ENCODE measurements at places on chromosomes 1 and 21. TPM values are rescaled to one million over a fixed set of nuclear protein-coding genes. Genes with fewer than 3 reads are reported as not detected.
A peak's percentile ranks its signal among the peaks of the same experiment; 100 is the strongest.

OR2M3 gene
- total RNA-seq = 0.04 TPM

AGO4 gene
- total RNA-seq = 24.9 TPM

TRIM58 gene
- total RNA-seq = 22.9 TPM

PADI4 gene
- total RNA-seq = 3.8 TPM

KLF17 gene
- not detected for total RNA-seq

PTCH2 gene
- total RNA-seq = 31.2 TPM

AADACL4 gene
- total RNA-seq = not detected

CNR2 gene
- 0.09 TPM for total RNA-seq

MANEAL gene
- total RNA-seq = 2.3 TPM

ST6GALNAC5 gene
- 20.0 TPM for total RNA-seq

THEM5 gene
- not detected for total RNA-seq

MRPS15 gene
- 41.5 TPM for total RNA-seq

S1PR1 gene
- total RNA-seq = 64.7 TPM

NLRP3 gene
- 6.6 TPM for total RNA-seq

AK4 gene
- 27.6 TPM for total RNA-seq

TEDDM1 gene
- total RNA-seq = not detected

DNA sequence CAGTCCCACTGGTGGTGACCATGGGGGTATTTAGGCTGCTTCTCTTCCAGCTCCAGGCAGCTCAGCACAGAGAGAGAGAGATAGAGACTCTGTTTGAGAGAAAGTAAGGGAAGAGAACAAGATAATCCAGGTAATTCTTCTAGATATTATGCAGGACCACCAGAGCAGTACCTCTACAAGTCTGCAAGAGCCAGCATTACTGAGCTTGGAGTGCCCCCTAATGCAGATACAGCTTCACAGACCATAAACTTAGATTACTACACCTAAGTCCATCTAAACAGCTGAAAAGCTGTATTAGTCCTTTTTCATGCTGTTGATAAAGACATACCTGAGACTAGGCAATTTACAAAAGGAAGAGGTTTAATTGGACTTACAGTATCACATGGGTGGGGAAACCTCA is 570.3 kb downstream of the LRRIQ3 start:
- DNase-seq = no peak

DNA sequence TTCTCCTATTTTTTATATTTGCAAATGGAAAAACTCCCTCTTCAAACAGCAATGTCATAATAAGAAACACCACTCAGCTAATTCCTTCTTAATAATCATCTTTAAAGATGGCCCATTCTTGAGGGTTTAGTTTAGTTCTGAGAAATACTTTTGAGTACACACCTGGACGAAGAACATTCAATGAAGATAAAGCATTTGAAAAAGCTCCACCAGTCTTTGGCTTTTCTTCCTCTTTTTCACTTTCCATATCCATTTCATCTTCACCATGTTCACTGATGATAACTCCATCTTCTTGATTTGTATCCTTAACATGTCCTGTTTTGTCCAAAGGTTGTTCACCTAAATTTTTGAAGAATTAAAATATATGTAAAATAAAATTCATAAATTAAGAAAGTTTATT is 7.4 kb downstream of the PAXBP1 start:
- no peak for DNase-seq

GRCh38 chr21:40684726-40685125 is 162.2 kb downstream of the DSCAM start:
- no peak for DNase-seq

DNA sequence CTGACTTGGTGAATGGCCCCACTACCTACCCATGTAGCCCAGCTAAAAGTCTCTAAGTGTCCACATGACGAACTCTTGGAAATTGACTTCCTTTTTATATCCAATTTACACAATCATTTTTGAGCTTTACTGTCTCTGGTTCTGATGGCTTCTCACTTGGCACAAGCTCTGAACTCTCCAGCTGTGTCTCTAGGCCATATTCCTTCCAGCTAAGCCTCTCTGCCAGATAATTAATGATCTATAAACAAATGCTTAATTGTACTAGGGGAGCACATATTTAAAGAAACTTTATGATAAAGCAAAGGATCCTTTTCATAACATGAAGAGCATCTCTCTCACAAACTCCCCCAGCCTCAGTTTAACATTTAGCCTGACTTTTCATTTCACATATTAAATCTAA is 16.3 kb upstream of the BEND5 start:
- DNase-seq = no peak

- DNase-seq = no peak
Measured at GRCh38 chr1:245001252-245001651, 136.9 kb upstream of the HNRNPU start.

DNA sequence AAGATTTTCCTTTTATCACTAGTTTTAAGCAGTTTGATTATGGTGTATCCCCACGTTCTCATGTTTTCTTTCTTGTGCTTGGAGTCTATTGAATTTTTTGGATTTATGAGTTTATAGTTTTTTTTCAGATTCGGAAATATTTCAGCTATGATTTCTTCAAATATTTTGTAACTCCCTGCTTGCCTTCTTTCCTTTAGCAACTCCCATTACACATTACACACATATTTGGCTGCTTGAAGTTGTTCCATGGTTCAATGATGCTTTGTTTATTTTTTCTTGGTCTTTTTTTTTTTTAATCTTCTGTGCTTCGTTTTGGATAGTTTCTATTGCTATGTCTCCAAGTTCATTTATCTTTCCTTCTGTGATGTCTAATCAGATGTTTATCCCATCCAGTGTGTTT is 48.5 kb upstream of the WARS2 start:
- no peak for DNase-seq

DNA sequence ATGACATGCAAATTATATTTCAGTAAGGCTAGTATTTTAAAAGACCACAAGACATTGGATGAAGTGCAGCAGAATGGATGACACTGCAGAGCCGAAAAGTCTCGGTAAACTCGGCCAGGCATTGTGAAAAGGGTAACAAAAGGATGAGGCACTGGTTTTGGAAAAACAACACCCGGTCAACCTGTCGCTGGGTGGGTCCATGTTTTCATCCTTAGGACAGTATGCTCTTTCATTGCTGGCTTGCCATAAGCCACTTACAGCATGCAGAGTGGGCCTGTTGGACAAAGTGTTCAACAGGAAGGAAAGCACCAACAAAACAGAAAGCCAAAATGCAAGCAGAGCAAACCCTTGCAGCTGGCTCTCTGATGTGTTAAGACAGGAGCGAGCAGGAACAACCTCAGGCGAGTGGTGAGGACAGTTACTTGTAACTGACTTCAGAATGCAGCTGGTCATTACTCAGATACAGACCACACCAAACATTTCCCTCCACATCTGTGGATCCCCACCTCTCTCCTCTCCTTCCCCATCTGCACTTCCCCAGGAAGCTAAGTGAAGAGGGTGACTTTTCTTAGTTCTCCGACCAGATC is 2.9 kb upstream of the RCAN1 start:
- no peak for DNase-seq

- DNase-seq = no peak
Measured at GRCh38 chr1:110255392-110255787, 45.3 kb downstream of the KCNC4 start.

- peak; percentile 72 for DNase-seq
Measured at GRCh38 chr1:159922511-159923202, 2.6 kb downstream of the TAGLN2 start.

- DNase-seq = no peak
Measured at GRCh38 chr1:14598007-14598497, 433 bp upstream of the KAZN start.

DNA sequence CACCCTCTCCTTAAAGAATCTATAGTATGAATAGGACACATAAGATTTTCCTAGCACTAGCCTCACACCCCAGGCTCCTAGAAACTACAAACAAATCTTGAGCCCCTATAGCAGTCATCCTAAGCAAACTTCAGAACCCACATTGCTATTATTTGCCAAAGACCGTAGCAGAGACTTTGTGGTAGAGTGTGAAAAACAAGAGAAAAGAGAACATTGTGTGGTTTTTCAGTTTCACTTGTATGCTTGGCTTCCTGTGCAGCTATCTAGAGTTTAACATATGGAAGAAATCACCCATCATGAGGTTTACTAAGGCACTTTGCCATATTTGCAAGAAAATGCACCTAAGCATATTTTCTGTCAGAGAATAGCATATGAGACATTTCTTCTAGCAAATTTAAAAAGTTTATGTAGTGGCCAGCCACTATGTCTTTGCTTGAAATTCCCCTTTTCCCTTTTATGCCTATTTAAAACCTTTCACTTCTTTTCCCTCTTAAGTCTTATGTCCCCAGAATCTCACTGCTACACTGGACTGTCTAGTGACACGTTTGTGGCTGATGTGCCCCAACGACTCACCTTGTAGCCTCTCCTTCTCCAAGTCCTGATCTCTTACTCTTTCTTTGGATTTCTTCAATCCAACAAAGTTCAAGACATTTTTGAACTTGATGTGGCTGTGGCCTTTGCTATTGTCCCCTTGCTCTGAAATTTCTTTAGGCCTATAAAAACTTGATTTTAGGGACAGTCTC is 25.6 kb downstream of the CCDC190 start:
- DNase-seq = no peak

GRCh38 chr1:218294546-218294945 is 9.5 kb downstream of the RRP15 start:
- DNase-seq = no peak

DNA sequence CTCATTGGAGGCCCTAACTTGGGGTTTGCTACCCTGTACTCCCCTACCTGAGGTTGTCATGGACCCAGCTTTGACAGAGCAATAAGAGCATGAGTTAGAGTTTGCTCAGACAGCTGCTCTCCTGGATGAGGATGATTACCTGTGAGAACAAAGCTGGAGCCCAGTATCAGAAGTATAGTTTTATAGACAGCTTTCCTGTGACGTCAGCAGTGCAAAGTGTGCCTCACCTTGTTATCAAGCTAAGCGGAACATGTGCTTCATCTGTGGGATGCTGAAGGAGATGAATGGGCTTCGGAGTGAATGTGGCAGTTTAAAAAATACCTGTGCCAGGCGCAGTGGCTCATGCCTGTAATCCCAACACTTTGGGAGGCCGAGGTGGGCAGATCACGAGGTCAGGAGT is 5.4 kb upstream of the WDR47 start:
- DNase-seq = no peak

DNA sequence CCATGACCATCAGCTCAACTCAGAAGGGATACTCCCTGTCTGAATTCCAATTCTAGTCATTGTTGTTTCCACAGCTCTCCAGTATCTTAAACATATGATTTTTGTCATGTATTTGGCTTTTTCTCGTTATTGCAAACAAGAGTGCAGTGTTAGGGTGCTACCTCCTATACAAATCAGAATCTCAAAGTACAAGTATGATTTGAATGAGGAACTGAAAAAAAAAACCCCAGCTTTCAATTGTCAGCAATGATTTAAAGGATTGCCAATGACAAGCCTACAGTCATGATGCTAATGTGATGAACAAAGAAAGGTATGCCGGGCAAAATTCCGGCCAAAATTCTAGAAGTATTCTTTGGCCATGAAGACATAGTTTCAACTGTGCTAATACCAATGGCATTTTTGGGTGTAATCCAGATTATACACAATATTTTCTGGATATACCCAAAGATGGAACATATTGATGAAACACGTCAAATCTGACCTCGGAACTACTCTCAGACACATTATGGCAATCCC is 14.9 kb downstream of the TMEM35B start:
- DNase-seq = no peak

DNA sequence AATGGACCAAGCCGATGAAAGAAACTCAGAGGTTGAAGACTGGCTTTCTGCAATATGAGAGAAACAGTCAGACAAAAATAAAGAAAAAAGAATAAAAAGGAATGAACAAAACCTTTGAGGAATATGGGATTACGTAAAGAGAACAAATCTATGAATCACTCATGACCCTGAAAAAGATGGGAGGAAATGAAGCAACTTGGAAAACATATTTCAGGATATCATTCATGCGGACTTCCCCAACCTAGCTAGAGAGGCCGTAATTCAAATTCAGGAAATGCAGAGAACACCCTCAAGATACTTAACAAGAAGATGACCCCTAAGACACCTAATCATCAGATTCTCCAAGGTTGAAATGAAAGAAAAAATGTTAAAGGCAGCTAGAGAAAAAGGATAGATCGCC is 705.3 kb upstream of the CHRM3 start:
- DNase-seq = no peak

- DNase-seq = no peak
Measured at GRCh38 chr21:44993321-44994046, 53.7 kb downstream of the SLX9 start.

DNA sequence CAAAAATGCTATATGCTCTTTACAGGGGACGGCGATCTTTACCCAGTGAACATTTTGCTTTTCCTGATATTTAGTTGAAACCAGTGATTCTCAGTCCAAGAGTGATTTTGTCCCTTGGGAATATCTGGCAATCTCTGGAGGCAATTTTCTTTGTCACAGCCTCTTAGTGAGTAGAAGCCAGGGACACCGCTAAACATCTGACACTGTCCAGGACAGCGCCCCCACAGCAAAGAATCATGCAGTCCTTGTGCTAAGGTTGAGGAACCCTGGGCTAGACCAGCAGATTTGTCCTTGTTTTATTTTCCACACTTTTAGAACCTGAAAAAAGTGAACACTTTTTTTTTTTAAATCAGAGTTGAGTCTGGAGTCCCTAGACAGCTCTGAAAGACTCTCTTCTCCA is 13.1 kb downstream of the EVA1C start:
- no peak for DNase-seq

- no peak for DNase-seq
Measured at GRCh38 chr1:41155105-41155504, 87.0 kb downstream of the SCMH1 start.

DNA sequence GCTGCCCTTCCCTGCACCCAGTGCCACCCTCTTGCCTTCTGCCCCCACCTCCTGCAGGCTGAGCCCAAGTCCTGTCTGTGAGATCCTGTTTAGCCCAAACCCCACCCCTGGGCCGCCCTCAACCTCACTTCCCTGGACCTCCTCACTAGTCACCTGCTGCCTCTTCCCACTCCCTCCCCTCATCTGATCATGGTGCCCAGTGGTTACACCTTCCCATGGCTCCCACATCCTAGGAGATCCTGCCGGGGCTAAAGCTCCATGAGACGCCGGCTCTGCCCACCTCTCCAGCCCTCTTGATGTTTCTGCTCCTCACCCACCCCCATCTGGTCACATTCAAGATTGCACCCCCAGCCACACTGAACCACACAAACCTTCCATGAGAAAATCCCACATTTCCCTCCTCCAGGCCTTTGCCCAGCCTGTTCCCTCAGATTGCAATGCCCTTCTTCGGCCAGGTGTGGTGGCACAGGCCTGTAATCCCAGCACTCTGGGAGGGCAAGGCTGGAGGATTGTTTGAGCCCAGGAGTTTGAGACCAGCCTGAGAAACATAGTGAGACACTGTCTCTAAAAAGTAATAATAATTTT is 17.0 kb downstream of the TTC39A start:
- no peak for DNase-seq

GRCh38 chr1:245301162-245301580 is 146.4 kb downstream of the KIF26B start:
- DNase-seq = no peak

Data from sciatic nerve (tissue), 2 donors.